ENCODE measurements at places on chromosomes 11 and 22. TPM values are rescaled to one million over a fixed set of nuclear protein-coding genes. Genes with fewer than 3 reads are reported as not detected.

GRCh38 chr11:19435306-19435989, 194.7 kb upstream of the E2F8 start:
- H3K36me3 ChIP-seq: no peaks in the 10 kb centered on the region
- no peak overlapping the region for H3K4me3 ChIP-seq
- H3K27me3 ChIP-seq: peaks cover 4% of the 10 kb centered on the region
- peaks cover 2% of the 10 kb centered on the region for H3K4me1 ChIP-seq
- DNase-seq: no peak

Gene PHLDA2
- total RNA-seq: not detected

DNA sequence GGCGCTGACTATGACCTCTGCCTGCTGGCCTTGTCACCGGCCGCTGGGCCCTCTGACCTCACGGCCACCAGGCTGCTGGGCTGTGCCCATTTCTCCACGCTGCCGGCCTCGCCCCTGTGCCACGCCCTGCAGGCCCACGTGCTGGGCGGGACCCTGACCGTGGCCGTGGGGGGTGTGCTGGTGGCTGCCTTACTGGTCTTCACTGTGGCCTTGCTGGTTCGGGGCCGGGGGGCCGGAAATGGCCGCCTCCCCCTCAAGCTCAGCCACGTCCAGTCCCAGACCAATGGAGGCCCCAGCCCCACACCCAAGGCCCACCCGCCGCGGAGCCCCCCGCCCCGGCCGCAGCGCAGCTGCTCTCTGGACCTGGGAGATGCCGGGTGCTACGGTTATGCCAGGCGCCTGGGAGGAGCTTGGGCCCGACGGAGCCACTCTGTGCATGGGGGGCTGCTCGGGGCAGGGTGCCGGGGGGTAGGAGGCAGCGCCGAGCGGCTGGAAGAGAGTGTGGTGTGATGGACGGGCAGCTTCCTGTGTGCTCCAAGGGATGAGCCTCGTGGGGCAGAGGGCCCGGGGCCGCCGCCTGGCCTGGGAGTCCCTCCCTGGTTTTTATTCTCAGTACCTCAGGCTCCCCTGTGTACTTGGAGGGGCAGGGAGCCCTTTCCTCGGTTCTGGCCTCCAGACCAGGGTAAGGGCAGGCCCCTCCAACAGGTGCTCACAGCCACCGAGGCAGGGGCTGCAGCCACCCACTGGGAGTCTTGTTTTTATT, 3.0 kb downstream of the LRFN4 start:
- peaks cover 28% of the 10 kb centered on the region for H3K36me3 ChIP-seq
- no peak overlapping the region for H3K27ac ChIP-seq
- H3K4me3 ChIP-seq: no peak overlapping the region

DNA sequence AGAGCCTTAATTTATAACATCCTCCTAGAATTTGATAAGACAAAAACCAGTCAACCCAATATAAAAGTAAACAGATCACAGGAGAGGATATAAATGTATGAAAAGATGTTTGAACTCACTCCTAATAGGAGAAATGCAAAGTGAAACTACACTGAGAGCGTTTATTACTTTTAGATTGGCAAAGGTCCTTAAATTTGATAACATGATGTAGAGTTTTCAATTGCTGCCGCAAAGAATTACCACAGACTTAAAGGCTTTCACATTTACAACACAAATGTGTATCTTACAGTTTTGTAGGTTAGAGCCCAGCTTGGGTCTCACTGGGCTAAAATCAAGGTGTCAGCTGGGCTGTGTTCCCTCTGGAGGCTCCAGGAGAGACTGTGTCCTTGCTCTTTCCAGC, 9.1 kb upstream of the POU2AF2 start:
- no peak overlapping the region for H3K27ac ChIP-seq
- H3K27me3 ChIP-seq: no peaks in the 10 kb centered on the region
- H3K4me1 ChIP-seq: no peaks in the 10 kb centered on the region

GRCh38 chr11:103055221-103055890, 36.6 kb downstream of the DCUN1D5 start:
- H3K4me3 ChIP-seq: no peak overlapping the region
- H3K4me1 ChIP-seq: no peaks in the 10 kb centered on the region
- peak overlapping the region; percentile 53 for H3K27ac ChIP-seq
- peak; percentile 85 for DNase-seq
- H3K27me3 ChIP-seq: no peaks in the 10 kb centered on the region

DNA sequence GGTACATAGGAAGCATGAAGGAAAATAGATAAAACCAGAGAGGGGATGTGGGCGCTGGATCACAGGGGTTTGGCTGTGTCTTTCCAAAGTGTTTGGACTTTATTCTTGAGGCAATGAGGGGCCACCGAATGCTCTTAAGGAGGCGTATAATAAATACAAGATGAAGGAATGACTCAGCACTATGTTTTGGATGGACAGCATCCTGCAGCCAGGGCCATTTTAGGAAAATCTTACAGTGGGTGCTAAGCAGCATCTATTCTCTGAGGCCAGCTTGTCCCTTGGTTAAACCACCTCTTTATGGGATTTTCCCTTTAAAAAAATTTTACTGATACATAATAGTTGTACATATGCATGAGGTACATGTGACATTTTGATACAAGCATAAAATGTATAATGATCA, 4.3 kb upstream of the LDHA start:
- H3K27ac ChIP-seq: no peak overlapping the region
- DNase-seq: no peak
- no peaks in the 10 kb centered on the region for H3K36me3 ChIP-seq
- H3K4me1 ChIP-seq: peaks cover 7% of the 10 kb centered on the region
- no peaks in the 10 kb centered on the region for H3K27me3 ChIP-seq
- H3K4me3 ChIP-seq: no peak overlapping the region

Gene BRMS1
- total RNA-seq: 25.0 TPM

- H3K4me3 ChIP-seq: no peak overlapping the region
- H3K4me1 ChIP-seq: peaks cover 5% of the 10 kb centered on the region
- H3K27me3 ChIP-seq: peaks cover 2% of the 10 kb centered on the region
- H3K36me3 ChIP-seq: no peaks in the 10 kb centered on the region
Observed at GRCh38 chr11:15750535-15751308, 605.6 kb downstream of the SOX6 start.

DNA sequence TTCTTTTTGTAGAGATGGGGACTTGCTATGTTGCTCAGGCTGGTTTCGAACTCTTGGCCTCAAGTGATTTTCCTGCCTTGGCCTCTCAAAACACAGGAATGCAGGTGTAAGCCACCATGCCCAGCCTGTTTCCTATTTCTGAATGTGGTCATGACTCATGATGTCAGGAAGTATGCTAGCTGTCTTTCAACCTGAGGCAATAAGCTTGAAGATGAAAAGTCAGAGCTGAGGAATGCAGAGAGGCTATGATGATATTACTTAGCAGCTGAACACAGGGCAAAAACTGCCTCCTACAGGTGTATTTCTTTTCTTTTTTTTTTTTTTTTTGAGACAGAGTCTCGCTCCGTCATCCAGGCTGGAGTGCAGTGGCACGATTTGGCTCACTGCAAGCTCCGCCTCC, 9.0 kb upstream of the NUCB2 start:
- no peak overlapping the region for H3K4me3 ChIP-seq
- DNase-seq: no peak
- no peaks in the 10 kb centered on the region for H3K36me3 ChIP-seq

DNA sequence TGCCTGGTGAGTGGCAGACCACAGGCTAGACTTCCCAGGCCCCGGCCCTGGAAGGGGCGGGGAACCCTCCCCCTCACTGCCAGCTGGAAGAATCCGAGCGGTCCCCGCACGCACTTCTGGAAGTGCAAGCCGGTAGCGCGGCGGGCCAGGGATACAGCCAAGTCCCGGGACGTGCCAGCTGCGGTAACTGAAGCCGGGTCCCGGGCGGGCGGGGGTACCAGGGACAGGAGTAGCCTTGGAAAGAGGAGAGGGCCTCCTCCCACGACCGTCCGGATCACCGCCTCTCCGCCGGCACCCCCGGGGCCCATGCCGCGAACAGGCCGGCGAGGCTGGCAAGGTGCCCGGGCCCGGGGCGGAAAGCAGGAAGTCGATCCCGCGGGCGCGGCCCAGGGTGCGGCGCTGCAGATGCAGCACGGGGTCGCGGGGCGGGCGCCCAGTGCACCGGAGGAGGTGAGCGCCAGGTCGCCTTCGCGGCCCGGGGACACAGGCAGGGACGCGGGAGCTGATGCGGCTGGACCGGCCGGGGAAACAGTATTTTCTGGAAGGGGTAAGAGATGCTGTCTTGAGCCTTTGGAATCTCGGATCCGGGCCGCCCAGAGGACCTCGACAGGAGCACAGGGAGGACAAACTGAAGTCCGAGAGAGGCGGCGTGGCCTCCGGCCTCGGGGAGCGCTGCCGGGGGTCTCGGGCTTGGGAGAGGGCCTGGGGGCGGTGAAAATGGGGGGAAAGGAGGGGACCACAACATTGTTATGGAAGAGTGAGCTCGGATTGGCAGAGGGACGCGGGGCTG, 783 bp upstream of the SLC35C1 start:
- peaks cover 7% of the 10 kb centered on the region for H3K36me3 ChIP-seq
- H3K27ac ChIP-seq: peak overlapping the region; percentile 87
- H3K4me3 ChIP-seq: peak overlapping the region; percentile 95
- no peaks in the 10 kb centered on the region for H3K27me3 ChIP-seq
- peak; percentile 81 for DNase-seq
- peaks cover 35% of the 10 kb centered on the region for H3K4me1 ChIP-seq

- no peak overlapping the region for H3K4me3 ChIP-seq
- no peaks in the 10 kb centered on the region for H3K36me3 ChIP-seq
- no peaks in the 10 kb centered on the region for H3K4me1 ChIP-seq
- no peak overlapping the region for H3K27ac ChIP-seq
Observed at GRCh38 chr11:100805506-100806199, 118.6 kb downstream of the ARHGAP42 start.

GRCh38 chr11:71368966-71369365, 79.2 kb downstream of the DHCR7 start:
- no peak overlapping the region for H3K4me3 ChIP-seq
- H3K4me1 ChIP-seq: peaks cover 18% of the 10 kb centered on the region
- peaks cover 8% of the 10 kb centered on the region for H3K27me3 ChIP-seq
- DNase-seq: no peak

- H3K27me3 ChIP-seq: no peaks in the 10 kb centered on the region
- H3K36me3 ChIP-seq: peaks cover 64% of the 10 kb centered on the region
- no peak for DNase-seq
- no peaks in the 10 kb centered on the region for H3K4me1 ChIP-seq
- no peak overlapping the region for H3K4me3 ChIP-seq
- H3K27ac ChIP-seq: no peak overlapping the region
Observed at GRCh38 chr11:63896071-63896470, 20.9 kb downstream of the RCOR2 start.

DNA sequence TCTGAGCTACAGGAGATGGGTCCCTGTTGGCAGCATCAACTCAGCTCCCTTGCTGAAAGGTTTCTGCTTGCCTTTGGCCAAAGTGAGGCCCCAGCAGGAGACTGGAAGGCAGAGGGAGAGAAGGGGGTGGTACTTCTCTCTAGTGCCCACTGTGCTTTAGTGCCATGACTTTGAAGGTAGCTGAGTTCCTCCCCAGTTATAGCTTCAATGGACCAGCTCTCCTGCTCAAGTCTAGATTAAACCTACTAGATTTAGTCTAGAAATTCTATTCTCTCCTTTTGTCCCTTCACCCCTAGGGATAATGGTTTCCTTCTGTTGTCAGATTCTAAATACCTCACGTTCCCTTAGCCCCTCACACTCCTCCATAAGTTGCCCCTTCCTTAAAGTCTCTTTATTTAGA, 119.2 kb downstream of the TIMP3 start:
- DNase-seq: no peak
- no peak overlapping the region for H3K4me3 ChIP-seq
- no peaks in the 10 kb centered on the region for H3K36me3 ChIP-seq
- peaks cover 15% of the 10 kb centered on the region for H3K4me1 ChIP-seq

DNA sequence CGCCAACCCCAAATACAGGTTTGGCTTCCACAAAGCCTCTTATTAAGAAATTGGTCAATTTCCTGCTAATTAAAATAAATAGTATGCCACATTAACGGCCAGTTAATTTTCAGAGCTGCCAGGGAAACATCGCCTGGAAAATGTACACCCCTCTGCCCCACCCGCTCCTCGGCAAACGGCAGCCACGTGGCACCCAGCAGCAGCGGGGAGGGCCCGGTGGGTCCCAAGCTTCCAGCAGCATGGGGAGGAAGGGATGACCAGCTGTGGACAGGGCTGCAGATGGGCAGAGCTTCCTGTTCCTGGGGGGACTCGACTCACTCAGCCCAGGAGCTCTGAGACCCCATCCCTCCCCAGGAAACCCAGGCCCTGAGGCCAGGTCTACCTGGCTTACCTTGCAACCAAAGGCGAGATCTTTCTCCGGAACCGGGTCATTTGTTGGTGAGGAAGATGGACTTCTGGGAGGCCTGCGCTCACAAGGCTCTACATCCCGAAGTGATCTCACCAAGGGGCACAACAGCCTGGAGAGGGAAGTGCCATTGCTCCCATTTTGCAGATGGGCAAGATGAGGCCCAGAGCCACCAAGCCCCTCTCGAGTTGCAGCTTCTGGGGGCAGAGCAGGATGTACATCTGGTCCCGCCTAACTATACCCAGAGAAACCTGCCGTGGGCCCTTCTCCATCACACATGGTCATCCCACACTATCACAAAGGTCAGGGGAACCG, 68.3 kb downstream of the IGLL1 start:
- no peak overlapping the region for H3K4me3 ChIP-seq
- H3K4me1 ChIP-seq: peaks cover 4% of the 10 kb centered on the region
- H3K27me3 ChIP-seq: no peaks in the 10 kb centered on the region
- DNase-seq: no peak
- H3K27ac ChIP-seq: no peak overlapping the region

DNA sequence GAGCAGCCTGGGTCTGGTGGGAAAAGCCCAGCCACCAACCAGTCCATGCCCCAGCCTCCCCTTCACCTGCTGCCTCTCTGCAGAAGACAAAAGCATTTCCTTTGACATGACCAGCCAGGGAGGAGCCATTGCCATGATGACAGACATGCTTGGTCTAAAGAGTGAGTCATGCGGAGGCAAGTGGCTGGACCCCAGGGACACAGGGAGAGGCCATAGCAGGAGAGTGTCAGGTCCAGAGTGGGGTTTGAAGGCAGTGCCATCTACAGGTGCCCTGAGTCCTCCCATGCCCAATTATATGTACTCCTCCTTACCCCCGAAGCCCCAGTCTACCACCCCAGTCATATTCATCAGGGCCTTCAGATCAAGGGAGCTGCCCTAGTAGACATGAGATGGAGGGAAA, 67.4 kb downstream of the SCN3B start:
- DNase-seq: no peak
- H3K4me3 ChIP-seq: no peak overlapping the region
- peaks cover 54% of the 10 kb centered on the region for H3K4me1 ChIP-seq

Gene CD3E
- total RNA-seq: 0.13 TPM

GRCh38 chr22:44956840-44957767, 52.7 kb downstream of the PHF21B start:
- H3K27me3 ChIP-seq: peaks cover 18% of the 10 kb centered on the region
- no peak for DNase-seq
- no peaks in the 10 kb centered on the region for H3K36me3 ChIP-seq
- no peak overlapping the region for H3K4me3 ChIP-seq
- H3K27ac ChIP-seq: no peak overlapping the region

- peak overlapping the region; percentile 95 for H3K27ac ChIP-seq
- no peak for DNase-seq
- H3K27me3 ChIP-seq: no peaks in the 10 kb centered on the region
- H3K4me1 ChIP-seq: peaks cover 47% of the 10 kb centered on the region
- H3K4me3 ChIP-seq: no peak overlapping the region
Observed at GRCh38 chr11:612961-613300, 2.8 kb downstream of the IRF7 start.

Measured in muscle of leg (tissue), 16 donors.